GM20000 (cell line): ENCODE measurements at places on chromosomes 11 and 22.
A peak's percentile ranks its signal among the peaks of the same experiment; 100 is the strongest.

GRCh38 chr11:32231909-32232493 lies 141.1 kb downstream of the RCN1 start:
- peak; percentile 44 for DNase-seq

DNA sequence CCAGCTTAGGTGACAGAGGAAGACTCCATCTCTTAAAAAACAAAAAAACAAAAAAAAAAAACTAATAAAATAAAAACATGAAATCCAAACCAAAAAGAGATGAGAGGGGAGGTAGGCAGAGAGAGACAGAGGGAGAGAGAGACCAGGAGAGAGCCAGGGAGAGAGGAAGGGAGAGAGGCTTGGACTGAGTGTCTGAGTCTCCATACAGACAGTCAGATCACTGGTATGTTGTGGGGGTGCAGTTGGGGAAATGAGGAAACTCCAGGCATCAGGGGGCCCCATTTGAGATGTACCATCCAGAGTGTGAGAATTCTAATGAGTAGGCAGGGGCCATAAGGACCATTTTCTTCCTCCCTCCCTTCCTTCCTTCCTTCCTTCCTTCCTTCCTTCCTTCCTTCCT lies 53.1 kb upstream of the SEPTIN5 start:
- no peak for DNase-seq

DNA sequence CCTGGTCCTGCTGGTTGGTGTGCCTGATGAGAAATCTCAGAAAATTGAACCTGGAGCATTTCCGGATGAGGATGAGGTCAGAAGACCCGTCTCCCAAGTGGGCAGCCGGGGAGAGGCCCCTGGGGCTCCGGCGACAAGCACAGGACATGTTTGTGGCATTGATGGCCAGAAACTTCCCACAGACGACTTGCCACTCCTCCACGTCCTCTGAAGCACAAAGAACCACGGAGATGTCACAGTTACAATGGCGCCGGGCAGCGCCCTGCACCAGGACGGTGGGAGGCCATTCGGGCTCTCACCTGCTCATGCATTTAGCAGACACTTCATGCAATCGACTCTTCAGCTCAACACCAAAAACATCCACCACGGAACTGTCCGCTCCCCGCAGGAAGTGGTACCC lies 46.5 kb downstream of the CERK start:
- DNase-seq = no peak

DNA sequence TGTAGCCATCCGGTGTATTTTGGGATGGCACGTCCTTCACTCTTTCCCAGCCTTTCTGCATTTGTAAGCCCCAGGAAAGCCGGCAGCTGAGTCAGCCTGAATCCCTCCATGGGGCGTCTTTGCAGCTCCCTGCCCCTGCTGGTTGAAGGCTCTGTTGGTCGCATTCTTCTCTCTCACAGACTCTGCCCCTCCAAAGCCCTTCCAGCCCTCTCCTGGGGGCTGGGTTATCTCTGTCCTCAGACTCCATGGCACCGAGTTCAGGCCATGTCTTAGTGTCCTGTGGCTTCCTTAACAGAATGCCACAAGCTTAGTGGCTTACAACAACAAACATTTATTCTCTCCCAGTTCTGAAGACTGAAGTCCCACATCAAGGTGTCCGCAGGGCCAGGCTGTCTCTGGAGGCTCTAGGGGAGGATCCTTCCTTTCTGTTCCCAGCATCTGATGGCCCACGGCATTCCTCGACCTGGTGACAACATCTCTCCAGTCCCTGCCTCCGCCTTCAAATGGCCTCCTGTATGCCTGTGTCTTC lies 62.2 kb downstream of the BCR start:
- DNase-seq = no peak

GRCh38 chr11:3807909-3808860 lies at the start of gene PGAP2:
PGAP2 (plus strand) TSS chr11:3808560; CDS start chr11:3811260, 2,700 bp downstream.
- DNase-seq = peak; percentile 83
